Activated CD4-positive, alpha-beta T cell treated with anti-CD3 and anti-CD28 coated beads, Interleukin-2, Interleukin-4, amounts not matched to agents 100 ng/mL and 50 ng/mL, durations not matched to agents 16 hours and 8 hours (primary cell): ENCODE measurements at places on chromosomes 7 and 10.

DNA sequence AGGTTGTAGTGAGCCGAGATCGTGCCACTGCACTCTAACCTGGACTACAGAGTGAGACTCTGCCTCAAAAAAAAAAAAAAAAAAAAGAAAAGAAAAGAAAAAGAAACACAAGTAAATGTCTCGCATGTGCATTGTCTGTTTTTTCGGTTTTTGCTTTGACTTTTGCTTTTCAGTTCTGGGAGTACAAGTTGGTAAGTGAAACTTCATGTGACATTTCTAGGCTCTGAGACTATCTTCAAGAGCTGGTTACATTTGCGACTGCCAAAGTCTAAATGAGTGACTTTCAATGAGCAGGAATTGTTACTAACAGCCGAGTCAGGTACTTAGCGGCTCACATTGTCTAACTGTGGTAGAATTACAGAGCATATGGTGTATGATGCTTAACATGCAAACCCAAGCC is 107.0 kb upstream of the CELF2 start:
- no peak for DNase-seq

DNA sequence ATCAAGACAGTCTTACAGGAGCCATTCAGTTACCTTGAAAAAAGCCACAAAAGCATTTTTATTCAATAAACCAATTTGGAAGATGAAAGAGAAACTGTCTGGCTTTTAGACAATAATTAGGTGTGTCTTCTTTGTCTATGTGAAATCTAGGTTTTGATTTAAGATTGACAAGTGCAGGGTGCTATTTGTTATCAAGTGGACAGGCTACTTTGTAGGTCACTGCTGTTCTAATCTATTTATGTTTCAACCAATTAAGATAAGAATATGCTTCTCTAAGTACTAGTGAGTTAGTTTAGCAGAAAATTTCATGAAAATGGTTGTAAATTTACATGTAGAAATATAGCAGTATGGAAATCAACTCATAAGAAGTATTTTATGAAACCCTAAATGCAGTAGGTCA is 177.5 kb downstream of the CACNA2D1 start:
- DNase-seq = no peak

DNA sequence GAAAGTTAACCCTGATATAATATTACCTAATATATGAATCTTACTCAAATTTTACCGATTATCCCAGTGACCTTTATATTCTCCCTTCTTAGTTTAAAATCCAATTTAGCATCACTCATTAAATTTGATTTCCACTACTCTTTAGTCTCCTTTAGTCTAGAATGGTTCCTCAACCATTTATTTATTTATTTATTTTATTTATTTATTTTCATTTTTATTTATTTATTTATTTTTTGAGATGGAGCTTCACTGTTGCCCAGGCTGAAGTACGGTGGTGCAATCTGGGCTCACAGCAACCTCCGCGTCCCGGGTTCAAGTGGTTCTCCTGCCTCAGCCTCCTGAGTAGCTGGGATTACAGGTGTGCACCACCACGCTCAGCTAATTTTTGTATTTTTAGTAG is 92.8 kb downstream of the LCOR start:
- no peak for DNase-seq

GRCh38 chr10:63503395-63503794 is 17.8 kb upstream of the REEP3 start:
- DNase-seq = no peak

- DNase-seq = no peak
These were observed 350.1 kb downstream of the HGF start for GRCh38 chr7:81419731-81420130.

DNA sequence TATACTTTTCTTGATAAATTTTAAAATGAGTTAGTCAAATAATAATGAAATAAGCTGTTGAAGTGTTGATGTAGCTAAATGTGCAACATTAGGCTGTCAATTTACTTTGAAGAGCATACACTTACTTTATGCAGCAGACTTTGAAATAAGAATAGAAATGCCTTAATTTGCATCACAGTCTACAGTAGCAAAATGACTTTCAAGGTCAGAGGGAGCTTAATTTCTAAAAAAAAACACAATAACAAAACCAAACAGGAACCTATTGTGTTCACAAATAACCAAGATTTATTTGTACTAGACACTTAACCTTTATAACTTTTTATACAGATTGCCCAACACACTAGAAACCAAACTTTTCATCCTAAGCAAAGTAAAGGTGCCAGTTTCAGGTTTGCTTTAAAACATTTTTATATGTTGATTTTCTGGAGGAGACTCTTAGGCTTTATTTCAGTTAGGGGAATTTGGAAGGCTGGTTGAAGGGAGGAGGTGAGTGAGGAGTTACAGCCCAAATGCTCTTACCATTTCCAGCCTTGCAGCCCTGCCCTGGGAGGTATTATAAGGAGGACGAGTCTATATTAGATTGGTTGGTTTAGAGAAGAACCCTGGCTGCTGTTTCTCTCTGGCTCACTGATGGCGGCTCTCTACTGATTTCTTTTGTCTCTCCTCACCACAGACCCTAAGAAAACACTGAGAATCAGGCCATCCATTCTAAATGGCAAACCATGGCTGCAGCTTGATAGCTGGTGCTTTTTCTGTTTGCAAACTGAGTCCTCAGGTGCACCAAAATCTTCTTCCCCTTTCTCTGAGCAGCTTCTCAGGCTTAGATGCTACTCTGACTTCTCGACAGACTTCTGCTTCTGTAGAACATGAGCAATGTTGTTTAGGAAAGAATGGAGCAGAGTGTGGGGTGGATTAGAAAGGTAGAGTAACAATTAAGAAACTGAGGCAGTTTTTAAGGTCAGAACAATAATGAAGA is 55.2 kb upstream of the RPA3 start:
- no peak for DNase-seq

GRCh38 chr10:114652402-114653368 is 5.4 kb downstream of the ABLIM1 start:
- no peak for DNase-seq

GRCh38 chr7:106775552-106775936 is 89.5 kb upstream of the PIK3CG start:
- no peak for DNase-seq

DNA sequence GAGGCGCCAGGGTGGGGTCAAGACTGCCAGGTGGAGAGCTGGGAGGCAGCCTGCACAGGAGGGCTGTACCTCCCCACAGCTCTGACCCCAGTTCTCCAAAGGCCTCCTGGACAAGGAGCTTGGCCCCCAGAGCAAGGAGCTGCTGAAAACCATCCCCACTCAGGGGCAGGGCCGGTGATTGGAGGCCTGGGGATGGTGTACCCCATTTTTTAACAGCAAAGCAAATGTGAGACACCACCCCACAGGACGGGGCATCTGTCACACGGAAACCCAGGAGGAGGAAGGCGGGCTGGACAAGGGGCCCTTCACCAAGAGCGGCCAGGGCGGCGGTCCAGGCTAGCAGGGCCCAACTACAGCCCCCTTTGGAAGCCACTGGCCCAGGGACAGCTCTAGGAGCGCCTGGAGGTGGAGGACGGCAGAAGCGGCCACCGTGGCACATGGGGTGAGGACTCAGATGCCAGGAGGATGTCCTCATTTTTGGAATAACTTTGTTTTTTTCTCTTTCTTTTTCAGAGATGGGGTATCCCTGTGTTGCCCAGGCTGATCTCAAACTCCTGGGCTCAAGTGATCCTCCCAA is 56.4 kb upstream of the TNRC18 start:
- DNase-seq = no peak

GRCh38 chr10:126595160-126595559 is 75.3 kb downstream of the C10orf90 start:
- no peak for DNase-seq

- no peak for DNase-seq
These were observed 50.0 kb downstream of the ANLN start for GRCh38 chr7:36439624-36440023.
